ENCODE measurements at places on chromosomes 16 and 17. TPM values are rescaled to one million over a fixed set of nuclear protein-coding genes. Genes with fewer than 3 reads are reported as not detected.

GRCh38 chr17:80717720-80718083 lies 173.1 kb downstream of the RPTOR start:
- DNase-seq: no peak

- no peak for DNase-seq
These were observed 5.9 kb downstream of the SLC16A5 start for GRCh38 chr17:75093548-75094158.

- DNase-seq: no peak
These were observed 27.9 kb downstream of the NLRC5 start for GRCh38 chr16:57017251-57017650.

GRCh38 chr16:81641395-81642106 lies 137.5 kb upstream of the PLCG2 start:
- no peak for DNase-seq

- no peak for DNase-seq
These were observed 233.4 kb downstream of the FTO start for GRCh38 chr16:53937161-53937880.

GRCh38 chr17:17062356-17062755 lies 20.1 kb downstream of the MPRIP start:
- DNase-seq: no peak

DNA sequence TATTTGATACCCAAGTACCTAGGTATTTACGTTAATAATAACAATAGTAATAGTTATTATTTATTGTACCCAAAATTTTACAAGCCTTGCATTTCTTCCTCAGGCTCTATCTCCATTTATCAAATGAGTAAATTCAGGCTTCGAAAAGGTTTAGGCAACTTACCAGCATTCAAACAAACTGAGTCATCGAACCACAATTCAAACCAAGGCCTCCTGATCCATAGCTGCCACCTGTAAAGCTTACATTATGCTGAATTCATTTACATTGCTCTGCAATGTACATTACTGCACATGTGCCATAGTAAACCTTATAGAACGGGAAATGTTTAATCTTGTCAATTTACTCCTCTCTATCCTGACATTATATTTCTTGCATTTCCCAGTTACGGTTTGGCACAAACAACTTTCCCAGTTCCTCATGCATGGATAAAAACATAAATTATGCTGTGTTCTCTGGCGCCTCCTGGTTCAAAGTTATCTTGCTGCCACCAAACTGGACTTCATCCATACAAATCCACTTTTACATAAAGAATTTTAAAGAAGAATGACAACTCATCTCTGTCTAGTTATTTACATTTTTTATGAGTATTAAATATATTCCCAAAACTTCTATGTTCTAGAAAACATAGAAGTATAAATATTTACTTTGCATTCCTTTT lies 360.6 kb upstream of the SOX9 start:
- DNase-seq: no peak

DNA sequence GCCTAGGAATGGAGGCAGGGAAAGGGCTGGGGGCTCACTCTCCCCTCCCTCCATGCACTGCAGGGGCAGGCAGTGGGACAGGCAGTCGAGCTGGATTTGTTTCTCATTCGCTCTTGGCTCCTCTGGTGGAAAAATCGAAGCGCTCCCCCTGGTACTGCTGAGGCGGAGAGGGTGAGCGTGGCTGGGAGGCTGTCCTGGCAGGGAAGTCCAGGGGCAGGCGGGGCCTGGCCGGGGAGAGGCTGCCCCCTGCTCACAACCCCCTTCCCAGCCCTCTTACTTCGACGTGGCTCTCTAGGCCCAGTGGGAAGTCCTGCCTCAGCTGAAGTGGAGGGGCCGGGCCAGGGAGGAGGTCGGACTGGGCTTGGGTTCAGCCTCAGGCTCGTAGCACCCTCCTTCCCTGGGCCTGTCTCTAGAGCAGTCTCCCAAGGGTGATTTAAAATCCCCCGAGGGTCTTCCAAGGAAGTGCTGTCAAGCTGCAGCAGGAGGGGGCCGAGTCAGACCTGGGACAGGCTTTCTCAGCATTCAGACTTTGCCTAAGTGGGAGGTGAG lies 16.5 kb upstream of the TMEM92 start:
- DNase-seq: peak; percentile 97

DNA sequence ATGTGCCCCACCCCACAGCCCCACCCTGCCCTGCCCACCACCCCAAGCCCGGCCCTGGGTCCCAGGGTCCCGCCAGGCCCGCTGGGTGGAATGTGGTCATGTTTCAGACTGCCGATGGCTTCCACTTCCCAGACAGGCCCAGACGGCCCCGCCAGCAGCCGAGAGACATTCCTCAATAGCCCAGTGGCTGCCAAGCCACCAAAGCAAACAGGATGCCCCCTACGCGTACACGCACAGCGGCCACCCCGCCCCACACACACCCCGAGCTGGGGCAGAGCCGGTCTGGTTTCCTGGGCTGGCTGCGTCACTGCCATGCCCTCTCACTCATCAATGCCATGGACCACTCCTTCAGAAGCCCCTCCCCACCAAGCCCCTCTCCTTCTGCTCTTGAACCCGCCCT lies 1.2 kb upstream of the KRT17 start:
- no peak for DNase-seq

DNA sequence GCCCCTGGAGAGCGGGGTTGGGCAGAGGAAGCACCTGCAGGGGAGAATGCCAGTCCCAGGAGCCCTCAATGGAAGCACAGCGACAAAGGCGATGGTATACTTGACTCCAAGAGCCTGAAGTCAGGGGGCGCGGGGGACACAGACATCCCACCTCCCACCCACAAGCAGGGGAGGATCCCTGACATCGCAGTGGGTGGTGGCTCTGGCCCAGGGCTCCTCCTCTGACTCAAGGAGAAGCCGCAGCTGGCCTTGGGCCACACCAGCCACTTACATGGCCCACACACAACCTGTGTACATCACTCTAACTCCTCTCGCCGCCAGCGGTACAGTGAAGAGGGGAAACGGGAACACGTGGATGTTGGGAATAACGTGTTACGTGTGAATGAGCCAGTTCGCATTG lies 44.3 kb downstream of the FZD2 start:
- DNase-seq: no peak

- DNase-seq: no peak
These were observed 22.5 kb downstream of the STAT5A start for GRCh38 chr17:42310787-42311215.

DNA sequence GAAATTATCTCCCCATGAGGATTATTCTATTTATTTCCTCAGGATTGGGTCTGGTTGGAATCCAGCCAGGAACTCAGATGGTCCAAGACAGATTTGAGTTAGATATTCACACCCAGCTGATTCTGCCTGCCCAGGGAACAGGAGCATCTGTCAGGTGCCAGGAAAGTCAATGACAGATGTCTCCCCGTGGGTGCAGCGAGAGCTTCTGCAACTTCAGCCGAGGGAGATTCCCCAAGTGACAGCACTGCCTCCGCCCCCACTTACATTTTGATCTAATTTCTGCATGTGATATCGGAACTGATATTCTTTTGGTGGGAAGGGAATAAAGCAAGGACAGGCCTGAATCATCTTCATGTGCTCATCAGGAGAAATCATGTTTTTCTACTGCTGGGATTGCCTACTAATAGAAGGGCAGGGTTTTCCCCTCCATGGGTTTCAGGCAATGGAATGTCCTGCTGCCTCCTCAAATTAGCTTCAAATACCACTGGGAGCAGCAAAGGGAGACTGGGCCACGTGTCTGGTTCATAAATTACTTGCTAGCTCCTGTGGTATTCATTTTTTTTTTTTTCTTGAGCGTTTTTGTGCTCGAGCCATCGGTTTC lies 15.7 kb upstream of the DHX8 start:
- peak; percentile 31 for DNase-seq

DNA sequence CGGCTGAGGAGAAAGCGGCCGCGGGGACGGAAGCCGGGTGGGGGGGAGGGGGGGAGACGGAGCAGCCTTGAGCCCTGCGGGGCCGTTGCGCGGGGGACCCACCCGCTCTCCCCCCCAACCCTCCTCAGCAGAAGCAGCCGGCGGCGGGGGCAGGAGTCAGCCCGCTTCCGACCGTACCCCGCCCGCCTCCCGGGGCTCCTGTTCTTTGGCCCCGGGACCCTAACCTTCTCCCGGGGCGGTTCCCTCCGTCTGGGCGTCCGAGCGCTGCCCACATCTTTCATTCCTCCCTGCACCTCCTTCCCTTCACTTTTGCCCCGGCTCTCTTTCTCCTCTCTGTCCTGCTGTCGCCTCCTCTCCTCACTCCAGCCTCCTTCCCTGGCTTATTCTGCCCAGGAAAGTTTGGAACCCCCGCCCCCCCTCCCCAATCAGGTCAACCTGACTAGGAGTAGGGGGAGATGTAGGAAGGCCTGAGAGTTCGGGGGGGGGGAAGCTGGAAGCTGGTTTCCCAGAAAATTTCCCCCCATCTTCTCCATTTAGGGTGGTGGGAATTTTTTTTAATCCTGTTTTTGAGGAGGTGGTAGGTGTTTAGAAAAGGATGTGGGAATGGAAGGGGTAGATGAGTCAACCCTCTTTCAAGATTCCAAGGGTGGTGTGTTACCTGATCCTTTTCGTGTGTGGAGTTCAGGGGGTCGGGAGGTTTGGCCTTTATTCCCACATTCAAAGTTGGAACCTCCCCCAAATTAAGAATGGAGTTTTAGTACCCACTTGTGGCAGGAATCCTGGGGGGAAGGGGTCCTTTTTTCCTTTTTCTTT lies 427 bp upstream of the NLK start:
- no peak for DNase-seq

Gene SLC52A1
- not detected for polyA plus RNA-seq

Gene KRT27
- not detected for polyA plus RNA-seq

Gene TSNAXIP1
- polyA plus RNA-seq: 1.7 TPM

Gene PRSS27
- polyA plus RNA-seq: 0.88 TPM

Measured in muscle of back (tissue), 13 donors.